ENCODE measurements at places on chromosomes 12 and 14.
A peak's percentile ranks its signal among the peaks of the same experiment; 100 is the strongest.

GRCh38 chr14:51894250-51894649, 33.8 kb downstream of the GNG2 start:
- no peak for DNase-seq

DNA sequence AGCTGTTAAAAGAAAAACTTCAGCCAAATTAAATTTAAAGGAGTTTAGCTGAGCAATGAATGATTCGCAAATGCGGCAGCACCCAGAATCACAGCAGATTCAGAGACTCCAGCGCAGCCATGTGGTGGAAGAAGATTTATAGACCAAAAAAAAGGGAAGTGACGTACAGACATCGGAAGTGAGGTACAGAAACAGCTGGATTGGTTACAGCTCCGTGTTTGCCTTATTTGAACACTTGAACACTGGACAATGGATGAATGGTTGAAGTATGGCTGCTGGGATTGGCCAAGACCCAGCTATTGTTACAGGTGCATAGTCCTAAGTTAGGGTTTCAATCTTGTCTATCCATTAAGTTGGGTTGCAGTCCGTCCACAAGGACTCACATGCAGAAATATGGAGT, 42.6 kb downstream of the GALNT8 start:
- no peak for DNase-seq

GRCh38 chr14:35480119-35480769, 53.7 kb upstream of the INSM2 start:
- peak; percentile 24 for DNase-seq

DNA sequence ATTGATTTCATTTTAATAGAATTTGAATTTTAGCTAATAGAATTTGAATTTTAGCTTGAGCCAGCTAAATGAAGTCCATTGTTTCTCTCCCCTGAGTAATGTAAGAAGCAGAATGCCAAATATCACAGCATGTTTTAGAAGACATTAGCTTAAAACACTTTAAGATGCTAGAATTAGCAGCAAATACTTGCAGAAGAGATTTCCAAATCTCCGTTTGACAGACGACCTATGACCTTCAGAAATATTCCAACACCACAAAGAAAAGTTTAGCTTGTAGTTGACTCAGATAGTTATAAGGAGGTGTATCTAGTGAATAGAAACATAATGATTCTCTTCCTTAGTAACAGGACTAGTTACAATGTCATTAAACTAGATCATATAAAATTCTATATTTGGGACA, 51.7 kb upstream of the MYF6 start:
- no peak for DNase-seq

- DNase-seq = no peak
Observed at GRCh38 chr14:67765192-67765834, 51.1 kb downstream of the ZFYVE26 start.
